Vein endothelial cell (primary cell): ENCODE measurements at places on chromosomes 2 and 18. TPM values are rescaled to one million over a fixed set of nuclear protein-coding genes. Genes with fewer than 3 reads are reported as not detected.

Gene SERPINB10
- total RNA-seq, result not detected in 2 replicates

Gene TCF23
- not detected in 2 replicates for total RNA-seq

Gene SLC9A4
- total RNA-seq, result under 0.01 TPM in 2 replicates

Gene CNTNAP5
- total RNA-seq, result not detected in 2 replicates

Gene HOXD4
- 7.8 and 9.4 TPM in 2 replicates for total RNA-seq

Gene SATB2
- 1.3 and 1.5 TPM in 2 replicates for total RNA-seq

Gene IL36RN
- not detected in 2 replicates for total RNA-seq

Gene LOXL3
- total RNA-seq, result 1.6 and 2.2 TPM in 2 replicates

Gene STK17B
- total RNA-seq, result 10.9 and 12.4 TPM in 2 replicates

Gene COQ10B
- 25.8 and 28.9 TPM in 2 replicates for total RNA-seq

Gene CCDC85A
- total RNA-seq, result 6.2 and 15.1 TPM in 2 replicates

Gene HOXD12
- total RNA-seq, result not detected in 2 replicates

Gene OSR1
- 0.33 TPM in 1 of 2 replicates, not detected in the other for total RNA-seq

Gene KLF11
- 9.2 and 13.1 TPM in 2 replicates for total RNA-seq

Gene YPEL5
- total RNA-seq, result 69.8 and 78.4 TPM in 2 replicates

Gene CRYBA2
- total RNA-seq, result not detected in 2 replicates

Gene TANC1
- 89.2 and 98.1 TPM in 2 replicates for total RNA-seq

Gene IL37
- total RNA-seq, result 0.19 TPM in 1 of 2 replicates, not detected in the other

Gene MITD1
- total RNA-seq, result 18.6 and 21.9 TPM in 2 replicates

Gene RNF125
- total RNA-seq, result 2.0 and 4.8 TPM in 2 replicates

Gene TSPYL6
- total RNA-seq, result 0.10 TPM in 1 of 2 replicates, not detected in the other

Gene ASPRV1
- total RNA-seq, result 0.33 and 0.38 TPM in 2 replicates

Gene IL1R2
- not detected in 2 replicates for total RNA-seq

Gene TNFRSF11A
- total RNA-seq, result 9.1 and 11.9 TPM in 2 replicates

Gene FTCDNL1
- total RNA-seq, result 0.67 TPM in 1 of 2 replicates, not detected in the other

Gene SGPP2
- total RNA-seq, result not detected in 2 replicates

Gene FAM237A
- not detected in 2 replicates for total RNA-seq

Gene PROM2
- 0.57 TPM in 1 of 2 replicates, not detected in the other for total RNA-seq

Gene NT5C1B
- not detected in 2 replicates for total RNA-seq

Gene SP140L
- total RNA-seq, result 8.5 and 15.4 TPM in 2 replicates

Gene C2orf49
- 13.4 and 14.7 TPM in 2 replicates for total RNA-seq

Gene SKA1
- total RNA-seq, result 6.9 and 20.1 TPM in 2 replicates

Gene CTAGE1
- total RNA-seq, result under 0.01 TPM in 1 of 2 replicates, not detected in the other

Gene IL18R1
- 1.6 and 3.4 TPM in 2 replicates for total RNA-seq

Gene MRPL53
- 18.8 and 20.6 TPM in 2 replicates for total RNA-seq

Gene CASP10
- 45.1 and 56.7 TPM in 2 replicates for total RNA-seq

Gene ZSWIM2
- under 0.01 and 0.10 TPM in 2 replicates for total RNA-seq

Gene IL1RL1
- 11.1 and 31.0 TPM in 2 replicates for total RNA-seq

Gene ANKRD29
- total RNA-seq, result 4.6 and 5.2 TPM in 2 replicates

Gene MC5R
- not detected in 2 replicates for total RNA-seq

Gene DCDC2C
- total RNA-seq, result not detected in 2 replicates

Gene GMPPA
- total RNA-seq, result 33.9 and 40.2 TPM in 2 replicates

Gene EGR4
- total RNA-seq, result not detected in 2 replicates
